HTR-8/SVneo (cell line): ENCODE measurements at places on chromosomes 1 and 21.

GRCh38 chr21:29299916-29300806 lies 1.4 kb downstream of the BACH1 start:
- DNase-seq: peak; percentile 48

GRCh38 chr1:20521960-20522861 lies 14.3 kb upstream of the MUL1 start:
- peak; percentile 67 for DNase-seq

GRCh38 chr1:88581703-88582102 lies 102.4 kb upstream of the PKN2 start:
- DNase-seq: no peak

DNA sequence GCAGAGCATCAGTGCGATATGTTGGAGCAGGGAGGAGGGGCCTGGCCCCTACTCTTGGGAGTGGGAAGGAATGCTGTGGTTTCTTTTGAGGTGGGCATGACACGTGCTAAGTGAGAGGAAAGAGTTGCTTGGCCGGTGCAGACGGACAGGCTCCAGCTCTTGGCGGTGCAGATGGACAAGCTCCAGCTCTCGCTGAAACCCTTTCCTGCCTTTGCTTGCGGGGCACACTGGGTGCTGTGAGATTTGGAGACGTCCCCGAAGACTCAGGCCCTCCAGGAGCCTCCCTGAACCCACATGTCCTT lies 15.9 kb downstream of the PDXK start:
- no peak for DNase-seq

DNA sequence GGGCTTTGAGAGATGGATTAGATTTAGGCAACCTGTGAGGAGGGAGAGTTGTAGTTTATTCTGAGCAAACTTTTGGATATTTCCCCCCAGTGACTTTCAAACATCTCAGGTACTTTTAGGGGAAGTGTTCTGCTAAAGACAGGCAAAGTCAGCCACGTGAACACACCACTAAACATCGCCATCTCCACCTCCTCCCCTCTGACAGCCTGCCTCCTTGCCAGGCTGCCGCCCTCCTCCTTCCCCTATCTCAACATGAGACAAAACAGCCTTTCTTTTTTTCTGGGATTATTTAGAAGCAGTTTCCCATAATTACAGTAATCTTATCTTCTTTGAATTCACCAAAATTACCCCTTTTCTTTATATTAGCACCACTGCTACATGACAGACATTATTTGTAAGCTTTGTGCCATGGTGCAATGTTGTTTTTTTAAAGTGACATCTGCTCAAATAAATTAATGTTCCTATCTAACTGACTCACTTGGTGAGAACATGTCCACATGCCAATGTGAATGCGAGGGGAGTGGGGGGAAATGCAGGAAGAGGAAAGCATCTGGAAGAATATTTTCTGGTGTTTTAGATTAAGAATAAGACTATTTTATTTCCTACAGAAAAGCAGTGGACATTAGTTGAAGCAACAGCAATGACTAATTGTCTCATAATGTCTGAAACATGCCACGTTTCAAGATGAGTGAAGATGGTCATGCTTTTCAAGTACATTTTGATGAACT lies 147.8 kb upstream of the ATP1B1 start:
- DNase-seq: no peak

- no peak for DNase-seq
Measured at GRCh38 chr1:85935234-85935633, 221.3 kb downstream of the COL24A1 start.

DNA sequence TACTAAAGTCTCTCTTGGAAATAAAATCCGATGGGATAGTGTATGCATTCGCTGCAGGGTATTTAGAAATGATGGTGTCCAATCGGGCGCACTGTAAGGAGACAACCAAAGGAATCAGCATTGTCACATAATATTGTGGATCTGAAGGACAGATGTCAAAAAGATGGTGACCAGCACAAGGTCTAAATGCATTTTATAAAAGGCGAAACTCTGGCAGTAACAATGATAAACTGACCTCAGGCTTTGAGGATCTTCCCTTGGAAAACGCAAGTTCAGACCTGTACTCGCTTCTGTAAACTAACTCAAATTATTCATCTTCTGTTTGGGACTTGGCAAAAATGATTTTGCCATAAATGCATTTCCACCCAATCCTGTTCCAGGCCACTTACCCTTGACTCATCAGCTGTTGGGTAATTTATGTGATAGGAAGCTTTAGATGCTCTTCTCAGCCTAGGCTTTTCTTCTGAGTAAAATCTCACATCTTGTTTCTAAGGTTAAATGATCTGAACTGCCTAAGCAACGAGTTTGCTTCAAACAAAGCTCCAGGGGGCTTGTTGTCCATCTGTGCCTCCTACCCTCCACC lies 33.8 kb downstream of the STPG1 start:
- no peak for DNase-seq

DNA sequence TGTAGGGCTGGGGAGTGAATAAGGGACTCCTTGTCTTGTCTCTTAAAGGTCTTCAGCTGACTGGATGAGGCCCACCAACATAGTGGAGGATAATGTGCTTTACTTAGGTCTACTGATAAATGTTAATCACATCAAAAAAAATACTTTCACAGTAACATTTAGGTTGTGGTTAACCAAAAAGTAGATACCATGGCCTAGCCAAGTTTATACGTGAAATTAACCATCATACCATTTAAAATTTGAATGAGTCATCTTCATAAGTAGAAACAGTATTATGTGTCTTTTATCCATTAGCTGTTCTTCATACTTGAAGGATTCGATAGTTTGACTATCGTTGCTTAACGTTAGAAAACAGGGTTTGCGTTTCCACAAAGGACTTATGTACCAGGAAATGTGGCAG lies 80.9 kb downstream of the MTR start:
- no peak for DNase-seq

GRCh38 chr1:44777547-44777946 lies 2.2 kb downstream of the RPS8 start:
- no peak for DNase-seq

DNA sequence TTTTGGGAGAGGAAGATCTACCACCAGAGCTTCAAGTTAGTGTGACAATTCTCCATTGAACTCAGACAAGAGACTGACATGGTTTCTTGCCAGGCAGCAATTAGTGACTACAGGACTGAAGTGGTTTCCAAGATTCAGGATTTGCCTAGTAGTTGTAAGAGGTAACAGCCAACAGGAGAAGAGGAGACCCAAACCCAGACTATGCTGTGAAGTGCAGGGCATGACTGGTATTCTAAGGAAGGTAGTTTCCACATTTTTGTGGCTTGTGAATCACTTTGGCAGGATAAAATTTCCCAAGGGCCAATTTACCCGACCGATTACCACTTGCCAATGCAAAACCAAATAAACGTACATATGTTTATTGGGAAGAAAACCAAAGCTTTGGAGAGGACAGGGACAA lies 14.7 kb upstream of the RAP1A start:
- DNase-seq: peak; percentile 18

GRCh38 chr1:59499943-59500569 lies 203.2 kb downstream of the FGGY start:
- DNase-seq: no peak

GRCh38 chr1:201408176-201408833 lies 9.2 kb upstream of the LAD1 start:
- peak; percentile 92 for DNase-seq

GRCh38 chr1:1043921-1044320 lies 24.0 kb downstream of the AGRN start:
- no peak for DNase-seq

DNA sequence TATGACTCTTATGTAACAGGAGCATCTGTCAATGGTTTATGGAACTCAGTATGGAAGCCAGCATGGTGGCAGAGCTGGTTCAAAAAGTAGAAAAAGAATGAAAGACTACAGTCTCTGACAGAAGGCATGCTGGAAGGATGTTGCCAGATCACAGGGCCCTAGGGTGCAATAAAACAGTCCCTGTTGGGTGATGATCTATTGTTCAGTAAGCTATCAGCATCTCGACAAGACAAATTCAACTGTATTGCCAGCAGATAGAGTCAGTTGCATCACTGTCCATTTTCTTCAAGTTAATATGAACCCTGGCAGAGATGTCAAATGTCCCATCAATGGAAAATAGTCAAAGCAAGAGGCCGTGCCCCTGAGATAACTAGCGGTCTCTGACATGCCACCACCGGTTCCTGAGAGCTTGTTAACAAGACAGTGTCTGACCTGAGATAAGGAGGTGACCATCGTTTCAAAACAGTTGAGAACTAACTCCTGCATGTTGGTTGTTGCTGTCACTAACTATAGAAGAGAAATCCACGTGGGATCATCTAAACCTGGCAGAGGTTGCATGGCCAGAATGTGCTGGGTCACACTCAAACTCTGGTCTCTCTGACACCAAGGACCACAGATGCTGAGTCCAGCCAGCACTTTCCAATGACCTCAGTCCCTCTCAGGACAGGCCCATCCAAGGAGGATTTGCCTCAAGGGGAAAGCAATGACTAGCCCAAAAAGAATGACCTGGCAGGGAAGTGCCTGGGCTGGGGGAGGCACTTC lies 125.9 kb downstream of the RIPK4 start:
- peak; percentile 51 for DNase-seq

DNA sequence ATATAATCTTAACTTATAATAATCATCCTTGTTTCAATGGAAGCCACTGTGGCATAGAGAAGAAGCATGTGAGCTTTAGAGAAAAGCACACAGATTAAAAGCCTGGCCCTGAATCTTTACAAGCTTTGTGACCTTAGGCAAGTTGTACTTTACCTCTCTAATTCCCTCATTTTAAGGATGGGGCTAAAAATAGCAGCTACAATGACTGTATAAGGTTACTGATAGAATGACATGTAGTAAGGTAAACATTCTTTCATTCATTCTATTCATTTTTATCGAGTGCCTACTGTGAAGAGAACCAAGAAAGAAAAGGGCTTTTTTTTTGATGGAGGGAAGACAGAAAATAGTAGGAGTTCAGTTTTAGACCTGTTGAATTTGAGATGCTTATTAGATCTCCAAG lies 25.6 kb downstream of the CDKN2C start:
- DNase-seq: no peak

- no peak for DNase-seq
Measured at GRCh38 chr21:42013376-42013775, 3.2 kb upstream of the ZBTB21 start.

DNA sequence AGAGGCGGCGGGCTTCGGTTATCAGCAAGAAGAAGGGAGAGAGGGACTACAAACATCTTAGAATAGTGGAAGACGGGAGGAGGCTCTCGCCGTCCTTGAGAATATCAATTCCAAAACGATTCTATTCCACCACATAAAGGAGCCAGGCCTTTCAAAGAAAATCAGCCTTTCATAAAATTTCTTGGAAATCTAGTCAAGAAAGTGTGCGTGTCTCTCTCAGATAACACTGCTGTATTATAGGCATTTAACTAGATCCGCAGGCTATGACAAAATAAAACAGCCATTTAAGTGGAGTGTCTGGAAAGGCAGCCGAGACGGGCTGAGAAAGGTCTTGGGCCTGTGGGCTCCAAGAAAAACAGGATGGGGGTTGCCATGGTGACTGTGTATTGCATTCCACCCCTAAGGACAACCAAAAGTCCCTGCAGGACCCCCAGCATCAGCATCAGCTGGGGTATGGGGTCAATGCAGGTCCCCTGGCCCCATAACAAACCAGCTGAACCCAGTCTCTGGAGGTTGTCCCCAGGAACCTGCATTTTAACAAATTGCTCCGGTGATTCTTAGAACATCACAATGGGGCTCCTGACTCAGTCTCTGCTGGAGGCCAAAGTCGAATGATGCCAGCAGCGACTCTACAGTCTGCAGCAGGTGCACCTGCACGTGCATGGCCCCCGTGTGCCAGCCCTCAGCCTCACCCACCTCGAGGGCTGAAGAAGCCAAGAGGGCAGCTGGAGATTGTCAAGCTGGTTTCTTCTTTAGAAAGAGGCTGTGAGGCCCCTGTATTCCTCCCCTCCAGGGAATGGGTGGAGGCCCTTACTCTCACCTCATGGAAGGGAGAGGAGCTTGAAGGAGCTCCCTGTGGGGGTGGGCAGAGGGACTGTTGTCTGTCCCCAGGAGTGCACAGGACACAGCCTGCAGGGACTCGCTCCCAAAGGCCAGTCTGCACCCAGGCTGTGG lies 287.4 kb downstream of the NPHP4 start:
- no peak for DNase-seq

DNA sequence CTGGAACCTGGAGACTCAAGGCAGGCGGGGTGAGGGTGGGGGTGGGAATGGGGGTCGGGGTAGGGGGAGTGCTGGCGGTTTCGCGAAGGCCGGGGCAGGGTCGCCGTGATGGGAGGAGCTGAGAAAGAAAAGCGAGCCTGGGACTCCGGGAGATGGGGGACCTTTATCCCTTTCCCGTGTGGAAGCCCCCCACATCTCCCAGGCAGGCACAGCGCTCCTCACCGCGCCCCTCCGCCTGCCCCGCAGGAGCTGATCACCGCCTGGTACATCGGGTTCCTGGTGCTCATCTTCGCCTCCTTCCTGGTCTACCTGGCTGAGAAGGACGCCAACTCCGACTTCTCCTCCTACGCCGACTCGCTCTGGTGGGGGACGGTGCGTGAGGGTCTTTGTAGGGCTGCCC lies 35.5 kb downstream of the KCNQ4 start:
- no peak for DNase-seq

GRCh38 chr1:46490656-46491442 lies 1.2 kb downstream of the DMBX1 start:
- DNase-seq: no peak

- no peak for DNase-seq
Measured at GRCh38 chr1:6116137-6116536, 64.0 kb downstream of the CHD5 start.

DNA sequence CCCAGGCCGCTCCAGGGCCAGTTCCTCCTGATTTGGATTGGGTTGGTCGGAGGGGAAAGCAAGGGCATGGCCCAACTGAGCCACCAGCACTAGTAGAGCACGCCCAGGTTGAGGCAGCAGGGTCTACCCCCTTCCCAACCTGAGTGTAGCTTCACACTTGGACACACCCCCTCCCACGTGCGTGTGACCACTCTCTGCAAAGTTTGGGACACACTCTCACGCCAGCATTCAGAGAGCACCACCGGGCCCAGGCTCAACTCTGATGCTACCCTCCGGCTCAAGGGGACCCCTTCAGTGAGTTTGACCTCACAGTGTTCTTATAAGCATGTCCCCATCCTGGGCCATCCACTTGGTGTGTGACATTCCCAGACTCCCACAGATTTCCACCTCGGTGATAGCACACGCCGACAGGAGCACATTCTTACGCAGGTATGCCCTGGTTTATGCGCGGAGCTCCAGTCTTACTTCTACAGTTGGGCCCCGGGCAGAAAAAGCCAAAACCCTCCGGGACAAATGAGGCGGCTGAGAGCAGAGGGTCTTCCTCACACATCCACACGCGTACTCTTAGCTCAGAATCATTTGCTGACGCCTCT lies 3.0 kb upstream of the DMRTA2 start:
- DNase-seq: no peak

DNA sequence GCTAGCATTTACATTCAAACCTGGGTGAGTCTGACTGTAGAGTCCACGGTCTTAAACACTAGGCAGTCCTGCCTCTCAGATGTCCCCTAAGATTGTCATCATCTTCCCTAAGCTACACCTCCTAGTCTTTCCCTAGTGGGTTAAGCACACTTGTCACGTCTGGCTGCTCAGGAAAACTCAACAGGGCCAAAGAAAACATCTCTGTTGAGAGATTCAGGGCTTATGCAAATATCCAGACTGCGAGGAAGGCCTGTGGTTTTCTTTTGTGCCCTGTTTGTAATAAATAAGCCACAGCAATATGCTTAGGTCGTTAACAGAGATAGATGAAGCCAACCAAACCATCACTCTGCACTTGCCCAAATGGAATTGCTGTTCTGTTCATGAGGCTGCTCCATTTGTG lies 472.6 kb upstream of the DEPDC1 start:
- no peak for DNase-seq

- DNase-seq: no peak
Measured at GRCh38 chr1:31930836-31931592, 7.2 kb downstream of the PTP4A2 start.
